Activated naive CD4-positive, alpha-beta T cell treated with anti-CD3 and anti-CD28 coated beads, Interleukin-2, amount 10 ng/mL, durations not matched to agents 7 days and 5 days (primary cell): ENCODE measurements at places on chromosomes 12 and 14.

- no peak for DNase-seq
These were observed 321.1 kb downstream of the NOVA1 start for GRCh38 chr14:26276757-26277156.

DNA sequence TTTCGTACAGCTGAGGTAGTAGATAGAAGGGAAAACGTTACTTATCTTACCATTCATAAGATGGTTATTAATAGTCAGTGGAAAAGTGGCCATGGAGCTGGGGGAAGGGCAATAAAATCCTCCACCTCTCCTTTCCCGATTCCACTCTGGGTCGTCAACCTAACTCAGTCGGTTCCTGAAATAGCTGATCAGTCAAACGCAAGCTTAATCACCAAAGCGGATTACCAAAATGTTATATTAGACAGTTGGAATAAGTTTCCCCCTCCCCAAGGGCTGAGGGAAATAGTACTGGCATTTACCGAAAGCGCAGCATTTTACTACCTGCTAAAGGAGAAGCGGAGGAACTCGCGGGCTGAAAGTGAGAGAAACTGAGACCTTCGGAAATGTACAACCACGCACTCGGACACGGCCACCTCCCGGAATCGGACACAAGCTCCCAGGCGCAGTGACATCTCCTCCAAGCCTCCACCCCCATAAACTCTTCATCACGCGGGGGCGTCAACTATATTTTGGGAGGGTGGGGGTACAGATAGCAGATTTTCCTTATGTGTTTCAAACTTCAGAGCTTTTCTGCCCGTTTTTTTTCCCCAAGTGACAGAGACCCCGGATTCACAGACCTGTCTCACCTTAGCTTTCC lies 1.2 kb downstream of the PPM1H start:
- DNase-seq = no peak

- no peak for DNase-seq
These were observed 28.9 kb downstream of the HRK start for GRCh38 chr12:116852303-116852702.

- no peak for DNase-seq
These were observed 497.6 kb downstream of the APAF1 start for GRCh38 chr12:99142651-99143050.

DNA sequence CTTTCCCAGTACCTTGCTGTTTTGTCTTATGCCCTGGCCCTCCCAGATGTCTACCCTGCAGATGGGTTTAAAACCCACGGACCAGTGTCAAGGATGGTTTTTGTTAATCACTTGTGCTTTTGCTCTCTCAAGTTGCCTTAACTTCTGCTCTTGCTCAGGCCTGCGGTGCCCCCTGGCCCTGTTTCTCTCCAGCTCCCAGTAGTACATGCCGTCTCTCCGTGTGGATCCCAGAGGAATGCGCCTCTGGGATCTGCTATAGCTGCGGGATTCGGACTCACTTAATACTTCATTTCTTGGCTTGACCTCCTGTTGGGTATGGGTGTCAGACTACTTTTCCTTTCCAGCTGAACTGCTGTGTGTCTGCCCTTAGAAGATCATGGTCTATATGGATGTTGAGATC lies 14.5 kb downstream of the PLEKHG3 start:
- DNase-seq = no peak

DNA sequence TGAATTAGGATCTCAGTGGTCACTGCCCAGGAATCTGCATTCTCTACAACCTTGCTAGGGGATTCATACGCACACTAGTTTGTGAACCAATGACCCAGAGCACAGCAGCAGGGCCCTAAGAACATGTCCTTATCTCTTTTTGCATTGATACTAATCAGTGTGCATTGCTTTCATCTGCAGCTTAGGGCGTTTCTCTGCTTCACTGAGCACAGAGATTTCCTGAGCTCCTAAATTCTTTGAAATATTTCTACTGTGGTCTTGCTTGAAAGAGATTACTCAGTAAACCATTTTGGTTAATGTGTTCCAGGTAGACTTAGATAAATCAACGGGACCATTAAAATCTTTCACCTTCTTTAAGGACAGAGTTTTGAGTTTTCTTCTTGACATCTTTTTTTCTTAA lies 351.3 kb upstream of the KITLG start:
- no peak for DNase-seq

- DNase-seq = no peak
These were observed 450.0 kb downstream of the FOXG1 start for GRCh38 chr14:29216268-29217232.
